Aorta (tissue), 5 donors: ENCODE measurements at places on chromosomes 2 and 18. TPM values are rescaled to one million over a fixed set of nuclear protein-coding genes. Genes with fewer than 3 reads are reported as not detected.

UGT1A10 gene
- not detected for total RNA-seq

CDK5R2 gene
- total RNA-seq = not detected

GRCh38 chr18:57107140-57107832 lies 39.6 kb upstream of the BOD1L2 start:
- no peak for DNase-seq

DNA sequence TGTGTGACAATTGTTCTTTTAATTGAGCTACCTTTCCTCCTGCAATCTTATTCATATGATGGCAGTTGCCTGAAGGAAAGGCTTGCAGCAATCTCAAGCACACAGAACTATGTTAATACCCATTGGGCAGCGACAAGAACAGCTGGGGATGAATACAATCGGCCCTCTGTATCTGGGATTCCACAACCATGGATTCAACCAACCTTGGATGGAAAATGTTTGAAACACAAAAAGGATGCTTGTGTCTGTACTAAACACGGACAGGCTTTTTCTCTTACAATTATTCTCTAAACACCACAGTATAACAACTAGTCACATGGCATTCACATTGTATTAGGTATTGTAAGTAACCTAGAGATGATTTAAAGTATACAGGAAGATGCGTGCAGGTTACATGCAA lies 256.1 kb upstream of the SIX2 start:
- DNase-seq = no peak

DNA sequence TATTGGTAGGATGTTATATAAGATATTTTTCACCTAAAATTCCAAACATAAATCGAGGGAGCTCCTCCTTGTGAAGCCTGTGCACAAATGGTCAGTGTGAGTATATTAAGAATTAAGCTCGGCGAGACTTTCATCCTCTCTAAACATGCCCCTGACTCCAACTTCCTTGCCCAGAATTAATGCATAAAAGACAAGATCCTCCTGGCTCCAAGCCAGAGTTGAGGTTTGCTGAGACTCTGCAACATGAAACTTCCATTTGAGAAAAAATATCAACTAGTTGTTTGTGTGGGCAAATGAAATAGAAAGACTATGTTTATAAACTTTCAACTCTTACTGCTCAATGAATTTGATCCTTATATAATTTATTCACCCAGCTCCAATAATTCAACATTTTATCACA lies 68.1 kb downstream of the CCDC178 start:
- no peak for DNase-seq

FLACC1 gene
- 6.1 TPM for total RNA-seq

CD8B2 gene
- 0.09 TPM for total RNA-seq

DNA sequence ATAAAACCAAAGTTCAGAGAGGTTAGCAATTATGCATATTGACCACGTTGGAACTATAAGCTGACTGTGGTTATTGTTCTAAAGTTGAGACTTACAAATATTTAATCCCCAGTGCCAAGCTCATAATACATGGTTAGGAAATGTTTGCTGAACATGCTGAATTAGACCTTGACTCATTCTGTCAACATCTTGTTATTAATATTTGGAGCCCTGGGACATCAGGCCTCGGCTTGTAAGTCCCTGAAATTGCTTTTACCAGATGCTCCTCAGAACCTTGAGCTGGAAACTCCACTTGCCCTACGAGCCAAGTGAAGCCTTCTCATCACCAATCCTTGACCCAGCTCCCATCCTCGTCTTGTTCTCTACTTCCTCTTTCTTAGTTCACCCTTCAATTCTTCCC lies 21.2 kb downstream of the DYNAP start:
- no peak for DNase-seq

GRCh38 chr2:168171059-168171762 lies 76.2 kb downstream of the STK39 start:
- no peak for DNase-seq

IL1F10 gene
- not detected for total RNA-seq

DNA sequence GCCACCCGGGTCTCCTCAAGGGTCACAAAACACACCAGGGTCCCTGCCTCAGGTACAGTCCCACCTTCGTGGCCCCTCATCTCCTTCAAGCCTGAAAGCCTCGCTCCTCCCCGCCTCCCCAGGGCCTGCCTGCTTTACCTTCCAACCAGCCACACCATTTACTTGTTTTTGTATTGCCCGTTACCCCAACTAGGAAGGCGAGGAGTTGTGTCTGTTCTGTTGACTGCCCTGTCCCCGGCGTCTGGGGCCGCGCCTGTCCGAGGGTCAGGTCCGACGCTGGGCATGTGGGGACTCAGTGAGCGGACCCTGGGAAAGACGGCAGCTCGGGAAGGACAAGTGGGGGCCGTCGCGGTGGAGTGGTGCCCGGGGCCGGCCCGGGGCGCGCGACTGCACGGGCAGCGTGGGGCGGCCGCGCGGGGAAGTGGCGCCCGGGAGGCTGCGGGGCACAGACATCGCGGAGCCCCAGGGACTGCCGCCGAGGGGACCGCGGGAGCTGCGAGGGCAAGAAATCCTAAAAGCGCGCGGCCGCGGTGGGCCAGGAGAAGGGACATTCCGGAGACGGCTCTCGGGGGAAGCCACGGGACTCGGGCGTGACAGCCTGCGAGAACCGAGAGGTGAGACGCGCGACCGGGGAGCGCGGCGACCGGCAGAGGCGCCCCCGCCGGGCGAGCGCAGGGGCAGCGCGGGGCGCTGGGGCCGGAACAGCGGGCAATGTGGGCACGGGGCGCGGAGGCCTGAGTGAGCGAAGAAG lies 797 bp upstream of the GRHL1 start:
- DNase-seq = no peak

VWC2L gene
- not detected for total RNA-seq

DNA sequence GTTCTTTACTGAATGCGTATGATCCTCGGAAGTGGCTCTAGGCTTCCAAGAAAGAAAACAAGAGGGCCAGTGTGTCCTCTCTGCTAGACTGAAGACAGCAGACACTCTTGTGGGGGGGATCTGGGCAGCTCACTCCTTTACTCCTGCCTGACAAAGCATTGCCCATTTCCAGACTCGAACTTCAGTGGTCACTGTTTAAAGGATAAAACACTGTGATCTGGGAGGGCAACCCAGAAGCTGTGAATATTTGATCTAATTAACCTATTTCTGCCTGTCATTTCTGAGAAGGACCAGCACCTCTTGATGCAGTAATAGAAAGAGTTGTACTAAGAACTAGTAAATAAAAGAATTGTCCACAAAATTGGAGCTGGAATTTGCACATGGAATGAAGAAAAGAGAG lies 24.5 kb upstream of the CCDC68 start:
- DNase-seq = no peak

DNA sequence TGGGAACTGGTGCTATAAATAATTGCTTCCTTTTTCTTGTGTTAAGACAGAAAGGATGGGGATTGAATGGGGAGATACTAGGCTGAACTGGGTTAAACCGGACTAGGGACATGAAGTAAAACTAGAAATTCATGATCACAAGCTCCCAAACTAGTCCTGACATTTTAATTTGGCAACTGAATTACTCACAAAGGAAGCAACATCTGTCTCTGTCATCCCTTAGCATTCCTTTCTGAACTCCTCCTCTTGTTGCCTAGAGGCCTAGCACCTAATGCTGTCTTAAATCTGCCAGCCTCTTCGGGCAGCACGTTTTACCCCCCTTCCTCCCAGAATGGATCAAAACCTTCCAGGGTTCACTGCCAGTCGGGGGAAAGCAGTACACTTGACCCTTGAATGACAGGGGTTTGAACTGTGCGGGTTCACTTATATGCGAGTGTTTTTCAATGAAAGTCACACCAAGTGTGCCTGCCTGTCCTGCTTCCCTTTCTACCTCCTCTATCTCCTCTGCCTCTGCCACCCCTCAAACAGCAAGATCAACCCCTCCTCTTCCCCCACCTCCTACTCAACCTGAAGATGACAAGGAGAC lies 8.2 kb downstream of the KCTD1 start:
- DNase-seq = no peak

- DNase-seq = peak; percentile 83
Measured at GRCh38 chr2:27723372-27724144, 48.0 kb upstream of the MRPL33 start.

DNA sequence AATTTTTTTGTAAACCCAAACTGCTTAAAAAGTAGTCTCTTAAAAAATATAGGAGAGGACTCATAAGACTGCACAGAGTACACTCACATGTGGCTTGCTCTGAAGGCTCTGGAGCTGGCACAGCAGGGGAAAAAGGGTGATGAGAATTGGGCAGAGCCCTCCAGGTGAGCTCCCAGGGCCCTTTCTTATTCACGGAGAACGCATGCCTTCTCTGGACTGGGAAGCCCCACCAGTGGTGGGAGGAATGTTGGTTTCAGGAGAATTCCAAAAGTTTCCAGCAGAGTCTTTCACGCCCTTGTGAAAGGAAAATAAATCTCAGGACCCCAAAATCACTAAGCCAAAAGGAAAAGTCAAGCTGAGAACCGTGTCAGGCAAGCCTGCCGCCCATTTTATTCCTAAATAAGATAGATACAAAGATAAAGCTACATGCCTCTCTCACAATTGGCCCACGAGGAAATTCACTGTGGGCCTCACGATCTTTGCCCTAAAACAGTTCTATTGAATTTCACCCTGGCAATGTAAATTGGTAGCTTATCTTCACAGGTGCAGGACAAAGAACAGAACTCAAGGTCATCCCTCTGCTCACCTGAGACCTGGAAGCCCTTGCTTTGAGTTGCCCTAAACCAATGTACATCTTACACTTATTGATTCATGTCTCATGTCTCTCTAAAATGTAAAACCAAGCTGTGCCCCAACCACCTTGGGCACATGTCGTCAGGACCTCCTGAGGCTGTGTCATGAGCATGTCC lies 15.5 kb upstream of the MC5R start:
- no peak for DNase-seq

GPR35 gene
- 3.9 TPM for total RNA-seq

DNA sequence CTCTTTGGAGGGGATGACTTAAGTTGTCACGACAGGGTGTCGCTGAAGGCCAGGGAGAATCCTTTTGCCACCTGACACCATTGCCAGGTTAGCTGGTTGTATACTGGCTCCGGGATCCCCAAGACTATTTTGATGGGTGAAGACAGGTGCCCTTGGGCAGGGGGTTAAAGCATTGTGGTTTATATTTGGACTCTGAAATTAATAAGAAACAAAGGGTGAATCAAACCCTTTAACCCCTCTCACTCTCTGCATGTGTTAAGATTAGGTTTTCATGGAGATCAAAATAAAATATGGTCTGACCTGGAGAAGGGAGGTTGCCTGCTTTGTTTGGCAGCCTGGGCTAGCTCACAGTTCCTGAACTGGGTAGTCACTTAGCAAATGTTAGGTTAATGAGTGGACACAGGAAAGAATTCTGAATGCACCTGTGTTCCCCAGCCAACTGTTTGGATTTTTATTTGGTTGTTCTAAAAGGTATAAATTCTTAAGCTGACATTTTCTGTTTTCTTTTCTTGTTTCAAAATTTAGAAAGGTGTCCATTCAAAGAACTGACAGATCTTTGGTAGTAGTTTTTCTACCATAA lies 301.7 kb downstream of the KCNS3 start:
- no peak for DNase-seq

DNA sequence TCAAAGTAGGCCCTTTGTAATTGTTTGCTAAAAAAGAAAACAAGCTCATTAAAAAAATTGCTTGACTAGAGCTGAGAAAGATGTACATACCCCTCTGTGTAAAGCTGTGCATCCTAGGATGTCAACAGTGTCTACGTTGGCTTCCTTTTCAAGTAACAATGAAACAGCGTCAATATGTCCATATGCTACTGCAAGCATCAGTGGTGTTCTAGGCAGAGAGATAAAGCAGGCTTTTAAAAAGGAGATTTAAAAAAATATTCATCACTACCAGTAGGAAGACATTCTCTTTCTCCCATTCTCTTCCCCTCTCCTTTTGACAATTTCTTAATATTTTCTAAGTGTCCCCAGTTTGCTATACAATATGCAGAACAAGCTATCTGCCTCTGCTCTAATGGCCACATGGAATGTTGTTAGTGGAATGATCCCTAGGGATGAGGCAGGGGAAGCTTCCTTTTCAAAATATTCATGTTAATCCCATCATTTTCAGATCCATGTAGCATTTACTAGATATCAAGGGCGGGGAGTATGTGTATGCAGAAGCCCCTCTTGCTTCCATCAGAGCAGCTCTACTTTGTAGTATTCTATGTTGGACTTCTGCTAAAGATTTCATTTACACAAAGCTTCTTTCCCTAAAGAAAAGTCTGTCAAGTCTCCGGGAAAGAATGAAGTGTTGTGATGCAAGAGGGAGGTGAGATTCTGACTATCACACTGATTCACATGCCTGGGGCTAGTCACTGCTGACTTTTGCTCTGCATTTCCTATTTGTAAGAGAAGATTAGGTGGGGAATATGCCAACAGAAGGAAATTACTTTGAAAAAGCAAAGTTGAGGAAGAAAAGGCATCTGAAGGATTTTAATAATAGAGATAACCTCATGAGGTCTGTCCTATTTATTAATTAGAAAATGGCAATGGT lies 81.5 kb upstream of the PGAP1 start:
- DNase-seq = no peak

COL6A3 gene
- 289 TPM for total RNA-seq

GRCh38 chr18:27750014-27750413 lies 426.9 kb downstream of the CDH2 start:
- no peak for DNase-seq

DNA sequence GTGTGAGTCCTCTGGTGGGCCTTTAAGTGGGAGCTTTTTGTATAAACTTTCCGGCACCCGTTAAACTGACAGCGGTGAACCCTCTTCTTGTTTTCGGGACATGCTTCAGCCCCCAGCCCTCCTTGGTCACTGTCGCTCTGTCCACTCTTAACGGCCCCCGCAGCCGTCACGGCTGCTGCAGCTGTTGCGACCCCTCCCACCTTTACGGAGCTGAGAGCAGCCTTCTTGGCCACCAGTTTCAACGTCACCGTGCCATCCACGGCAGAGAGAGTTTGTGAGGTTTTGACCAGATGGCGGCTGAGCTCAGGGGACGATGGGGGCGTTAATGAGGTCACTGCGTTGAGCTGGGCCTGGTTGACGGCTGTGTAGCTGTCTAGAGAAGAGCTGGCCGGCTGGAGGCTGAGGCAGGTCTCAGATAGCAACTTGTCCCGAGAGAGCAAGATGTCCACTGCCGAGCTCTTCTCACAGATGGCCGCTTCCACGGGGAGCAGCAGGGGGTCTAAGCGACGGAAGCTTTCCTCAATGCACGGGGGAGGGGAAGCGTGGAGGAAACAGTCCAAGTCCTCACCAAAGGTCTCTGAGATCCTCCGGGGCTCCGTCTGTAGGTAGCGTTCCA lies 41.9 kb downstream of the KLF7 start:
- no peak for DNase-seq

DNA sequence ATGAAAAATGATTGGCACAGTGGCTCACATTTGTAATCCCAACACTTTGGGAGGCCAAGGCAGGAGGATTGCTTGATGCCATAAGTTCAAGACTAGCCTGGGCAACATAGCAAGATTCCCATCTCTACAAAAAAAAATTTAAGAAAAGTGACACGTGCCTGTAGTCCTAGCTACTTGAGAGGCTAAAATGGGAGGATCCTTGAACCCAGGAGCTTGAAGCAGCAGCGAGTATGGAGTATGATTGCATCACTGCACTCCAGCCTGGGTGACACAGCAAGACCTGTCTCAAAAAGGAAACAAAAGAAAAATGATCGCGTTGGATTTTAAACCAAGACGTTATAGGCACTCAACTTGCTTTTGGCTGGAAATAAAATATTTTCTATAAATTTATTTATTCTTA lies 37.8 kb upstream of the CREB1 start:
- DNase-seq = no peak
